ENCODE measurements at places on chromosomes 3 and 15. TPM values are rescaled to one million over a fixed set of nuclear protein-coding genes. Genes with fewer than 3 reads are reported as not detected.

The ADAMTSL3 gene
- 1.9 TPM for polyA plus RNA-seq

The LRRC2 gene
- 10.7 TPM for polyA plus RNA-seq

The LRRC3B gene
- polyA plus RNA-seq: 0.04 TPM

- H3K4me3 ChIP-seq: no peak overlapping the region
- no peak for DNase-seq
- H3K4me1 ChIP-seq: peaks cover 15% of the 10 kb centered on the region
- no peak overlapping the region for H3K27ac ChIP-seq
- H3K27me3 ChIP-seq: peaks cover 17% of the 10 kb centered on the region
These were observed 8.7 kb upstream of the WNT7A start for GRCh38 chr3:13888576-13888975.

The GPR87 gene
- not detected for polyA plus RNA-seq

- no peak overlapping the region for H3K27ac ChIP-seq
- H3K27me3 ChIP-seq: no peaks in the 10 kb centered on the region
- no peaks in the 10 kb centered on the region for H3K4me1 ChIP-seq
- DNase-seq: no peak
- no peaks in the 10 kb centered on the region for H3K36me3 ChIP-seq
These were observed 93.9 kb downstream of the CTNNB1 start for GRCh38 chr3:41293169-41293681.

DNA sequence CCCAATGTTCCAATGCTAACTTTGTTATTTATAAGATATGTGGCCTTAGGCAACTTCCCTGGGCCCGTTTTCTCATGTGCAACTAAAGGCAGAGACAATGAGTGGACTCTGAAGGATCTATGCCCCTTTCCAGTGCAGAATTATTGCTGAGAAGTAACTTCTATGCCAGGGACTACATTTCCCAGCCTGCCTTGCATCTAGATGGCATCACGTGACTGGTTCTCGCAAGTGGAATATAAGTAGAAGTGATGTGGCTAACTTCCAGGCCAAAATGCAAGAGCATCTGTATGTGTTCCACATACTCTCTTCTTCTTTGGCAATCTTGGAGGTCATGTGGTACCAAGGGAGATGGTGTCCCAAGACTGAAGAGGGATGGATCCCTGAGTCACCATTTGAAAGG lies 674.4 kb downstream of the NTRK3 start:
- no peaks in the 10 kb centered on the region for H3K36me3 ChIP-seq
- H3K27ac ChIP-seq: no peak overlapping the region
- DNase-seq: no peak
- no peak overlapping the region for H3K4me3 ChIP-seq
- H3K27me3 ChIP-seq: no peaks in the 10 kb centered on the region

- no peaks in the 10 kb centered on the region for H3K27me3 ChIP-seq
- H3K27ac ChIP-seq: no peak overlapping the region
- H3K4me3 ChIP-seq: no peak overlapping the region
These were observed 150.1 kb upstream of the FHIT start for GRCh38 chr3:61401359-61401758.
